H9 (cell line): ENCODE measurements at places on chromosomes 3 and 15. TPM values are rescaled to one million over a fixed set of nuclear protein-coding genes. Genes with fewer than 3 reads are reported as not detected.

The GANC gene
- total RNA-seq, result 15.8 and 18.4 TPM in 2 replicates

The GRK7 gene
- total RNA-seq, result not detected in 2 replicates

- DNase-seq, result no peak
Observed at GRCh38 chr3:184011230-184011876, 6.3 kb downstream of the ABCC5 start.

DNA sequence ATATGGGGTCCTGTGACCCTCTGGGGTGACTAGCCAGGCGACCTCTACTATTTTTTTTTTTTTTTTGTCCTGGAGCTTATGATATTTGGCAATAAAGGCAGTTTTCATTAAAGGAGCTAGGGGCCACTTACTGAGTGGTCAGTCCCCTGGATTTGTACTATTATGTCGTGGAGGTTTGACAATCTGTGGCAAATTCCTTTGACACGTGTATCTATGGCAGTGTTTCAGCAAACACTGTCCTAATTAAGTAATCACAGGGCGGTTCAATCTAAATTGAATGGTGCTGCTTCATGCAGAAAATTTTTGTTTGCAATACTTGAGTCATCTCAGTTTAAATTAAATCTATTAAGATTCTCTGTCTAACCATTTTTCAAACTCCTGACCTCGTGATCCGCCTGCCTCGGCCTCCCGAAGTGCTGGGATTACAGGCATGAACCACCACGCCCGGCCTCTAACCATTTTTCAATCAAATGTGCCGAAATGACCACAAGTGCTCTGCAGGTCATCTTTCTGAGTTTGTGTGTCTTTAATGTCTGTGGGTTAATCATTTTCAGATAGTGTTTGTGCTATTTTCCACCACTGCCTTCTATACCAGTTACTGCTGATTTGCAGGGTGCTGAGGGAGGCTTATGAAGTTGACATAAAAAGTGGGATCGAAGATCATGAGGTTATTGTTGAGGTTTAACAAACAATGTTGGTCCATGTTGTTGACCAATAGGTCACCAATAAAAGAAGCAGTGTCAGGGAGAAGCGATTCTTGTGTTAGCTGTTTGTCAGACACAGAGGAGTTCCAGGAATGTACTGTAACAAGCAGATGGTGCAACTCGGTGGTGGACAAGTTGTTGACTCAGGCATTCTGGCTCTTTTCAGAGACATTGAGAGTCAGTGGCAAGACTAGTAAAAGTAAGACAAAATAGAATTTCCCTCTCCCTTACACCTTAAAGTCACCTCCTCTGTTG lies 18.6 kb upstream of the SLC2A2 start:
- no peak for DNase-seq

GRCh38 chr3:190182418-190183043 lies 61.8 kb upstream of the P3H2 start:
- no peak for DNase-seq

DNA sequence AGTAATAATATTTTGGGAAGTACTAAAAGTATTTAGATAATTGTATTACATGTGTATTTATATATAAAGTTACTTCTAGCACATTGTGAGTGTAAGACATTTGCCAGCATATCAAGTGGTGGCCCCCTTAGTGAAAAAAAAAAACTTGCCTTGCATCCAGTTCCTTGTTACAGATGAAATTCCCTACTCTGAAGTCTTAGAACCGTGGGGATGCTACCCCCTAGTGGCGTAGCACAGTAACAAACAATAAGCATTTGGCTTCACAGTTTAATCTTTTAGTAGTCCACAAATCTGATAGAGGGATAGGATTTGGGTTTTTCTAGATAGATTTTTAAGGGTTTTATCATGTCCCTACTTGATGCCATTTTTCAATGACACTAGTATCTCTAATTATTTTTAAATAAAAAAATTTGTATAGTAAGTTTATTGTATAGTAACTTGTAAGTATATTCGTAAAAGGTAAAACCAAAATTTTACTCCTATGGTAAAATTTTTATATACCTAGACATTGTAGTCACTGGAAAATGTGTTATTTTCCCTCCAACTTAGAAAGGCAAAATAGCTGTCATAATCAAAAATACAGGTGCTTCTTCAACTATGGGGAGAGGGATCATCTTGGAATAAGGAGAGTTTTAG lies 14.3 kb downstream of the SMC4 start:
- peak; percentile 68 for DNase-seq
